Stimulated activated CD4-positive, alpha-beta T cell treated with anti-CD3 and anti-CD28 coated beads, Interleukin-2, amount 100 ng/mL, for 24 hours (primary cell): ENCODE measurements at places on chromosomes 3 and 15.

DNA sequence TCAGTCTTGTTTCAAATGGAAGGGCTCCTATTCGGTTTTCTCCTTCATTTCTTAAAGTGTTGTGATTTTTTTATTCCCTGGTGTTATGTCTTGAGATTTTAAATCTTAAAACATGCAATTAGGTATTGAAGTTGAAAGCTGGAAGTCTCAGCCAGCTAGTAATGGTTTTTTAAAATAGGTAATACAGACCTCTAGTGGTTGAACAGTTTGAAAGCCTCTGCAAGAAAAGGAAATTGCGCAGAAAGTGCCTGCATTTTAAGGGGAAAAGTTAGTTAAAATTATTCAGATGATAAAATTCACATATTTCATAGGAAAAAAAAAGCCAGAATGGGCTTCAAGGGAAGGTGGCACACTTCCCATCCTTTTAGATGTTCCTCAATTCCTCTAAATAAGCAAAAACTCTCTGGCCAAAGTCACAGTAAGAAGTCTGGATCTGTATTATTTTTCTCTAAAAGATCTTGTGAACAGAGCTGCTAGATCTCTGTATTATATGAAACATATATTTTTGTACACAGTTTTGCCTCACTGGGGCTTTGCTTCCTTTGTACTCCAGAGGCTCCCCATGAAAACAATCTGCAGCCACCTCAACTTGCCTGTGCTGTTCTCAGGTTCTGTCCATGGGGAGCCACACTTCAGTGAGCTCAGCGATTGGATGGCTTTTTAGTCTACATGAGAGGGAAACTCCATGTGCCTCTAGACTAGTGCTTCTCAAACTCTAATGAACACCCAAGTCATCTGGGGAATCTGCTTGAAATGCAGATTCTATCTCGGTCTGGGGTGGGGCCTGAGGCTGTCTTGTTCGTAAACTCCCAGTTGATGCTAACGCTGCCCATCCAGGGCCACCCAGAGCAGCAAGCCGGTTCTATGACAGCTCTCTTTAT lies 21.5 kb downstream of the AGTR1 start:
- DNase-seq, result no peak

DNA sequence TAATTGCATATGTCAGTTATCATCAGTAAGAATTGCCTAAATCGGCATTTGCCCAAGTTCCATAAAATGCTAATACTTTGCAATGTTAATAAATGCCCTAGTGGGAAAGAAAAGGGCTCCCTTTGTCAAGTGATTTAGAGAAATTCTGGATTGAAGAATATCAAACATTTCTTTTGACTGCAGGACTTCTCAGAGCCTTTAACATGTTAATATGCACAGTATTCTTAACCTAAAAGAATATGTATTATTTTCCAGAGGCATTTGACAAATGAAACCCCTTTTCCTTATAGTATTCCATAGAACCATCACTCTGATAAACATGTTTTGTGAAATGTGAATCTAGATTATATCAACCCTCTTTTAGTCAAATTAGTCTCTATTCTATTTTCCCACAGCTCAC lies 452.2 kb upstream of the WNT5A start:
- DNase-seq, result no peak

- DNase-seq, result peak; percentile 63
These were observed 105.8 kb upstream of the RASGRP1 start for GRCh38 chr15:38670128-38671005.

GRCh38 chr3:154310840-154311239 lies 13.4 kb downstream of the DHX36 start:
- DNase-seq, result no peak

DNA sequence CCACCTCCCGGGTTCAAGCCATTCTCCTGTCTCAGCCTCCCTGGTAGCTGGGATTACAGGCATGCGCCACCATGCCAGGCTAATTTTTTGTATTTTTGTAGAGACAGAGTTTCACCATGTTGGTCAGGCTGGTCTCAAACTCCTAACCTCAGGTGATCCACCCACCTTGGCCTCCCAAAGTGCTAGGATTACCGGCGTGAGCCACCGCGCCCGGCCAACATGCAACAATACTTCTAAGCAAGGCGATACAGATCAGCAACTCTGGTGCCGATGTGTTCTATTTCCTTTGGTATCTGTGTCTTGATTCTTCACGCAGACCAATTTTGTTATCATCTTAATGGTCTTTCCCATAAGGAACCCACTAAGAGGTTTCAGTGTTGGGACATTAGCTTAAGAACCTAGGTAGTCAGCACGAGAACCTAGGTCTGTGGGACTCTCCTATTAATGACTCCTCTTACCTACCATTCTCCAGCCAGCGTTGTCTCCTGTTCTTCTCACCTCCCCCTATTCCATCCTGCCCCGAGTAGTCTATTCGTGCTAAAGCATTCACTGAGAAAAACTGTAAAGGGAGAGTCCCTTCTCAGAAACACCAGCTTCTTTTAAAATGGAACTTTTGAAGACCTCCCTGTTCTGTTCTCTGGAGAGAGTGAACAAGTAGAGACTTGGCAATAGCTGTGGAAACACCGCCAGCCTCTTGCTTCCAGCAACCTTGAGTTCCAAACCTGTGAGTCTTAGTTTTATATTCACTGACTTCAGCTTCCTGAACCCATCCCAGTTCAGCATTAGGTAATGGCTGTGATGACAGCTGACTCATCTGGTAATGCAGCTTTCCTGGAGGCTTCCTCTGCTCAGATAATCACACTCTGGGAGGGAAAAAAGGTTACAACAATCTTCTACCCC lies 61.2 kb downstream of the TSC22D2 start:
- no peak for DNase-seq

GRCh38 chr3:9105421-9105820 lies 142.1 kb upstream of the RAD18 start:
- no peak for DNase-seq
